Stimulated activated CD4-positive, alpha-beta T cell treated with anti-CD3 and anti-CD28 coated beads, Interleukin-1b, Interleukin-23, amount 100 ng/mL, for 48 hours (primary cell): ENCODE measurements at places on chromosomes 6 and 20.

- no peak for DNase-seq
Observed at GRCh38 chr6:113691260-113691656, 165.9 kb upstream of the MARCKS start.

DNA sequence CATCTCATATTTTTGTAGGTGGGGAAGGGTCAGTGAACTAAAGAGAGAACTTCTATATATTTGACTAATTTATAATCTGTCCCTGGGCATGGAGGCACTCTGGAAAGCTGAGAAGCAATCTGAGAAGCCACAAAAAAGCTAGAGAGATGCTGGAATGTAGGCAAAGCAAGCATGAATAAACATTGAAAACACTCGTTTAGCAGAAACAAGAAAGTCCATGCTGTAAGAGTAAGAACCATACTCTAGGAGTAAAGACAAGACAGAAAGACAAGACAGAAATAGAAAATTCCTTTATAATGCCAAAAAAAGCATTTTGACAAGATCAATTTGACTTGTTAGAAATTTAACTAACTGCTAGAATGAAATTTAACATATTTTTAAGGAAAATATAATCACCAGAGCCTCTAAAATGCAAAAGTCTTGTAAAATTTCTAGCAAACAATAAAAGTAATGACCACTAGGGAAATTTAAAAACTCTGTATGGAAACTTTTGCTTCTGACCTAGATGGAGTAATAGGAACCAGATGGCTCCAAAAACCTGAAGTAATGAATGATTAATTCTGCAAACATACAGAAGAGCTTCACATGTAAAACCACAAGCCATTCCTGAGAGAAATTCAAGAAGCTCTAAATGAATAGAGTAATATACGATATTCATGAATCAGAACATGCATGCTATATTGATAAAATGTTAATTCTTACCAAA lies 625.7 kb upstream of the PTCHD4 start:
- DNase-seq, result no peak

DNA sequence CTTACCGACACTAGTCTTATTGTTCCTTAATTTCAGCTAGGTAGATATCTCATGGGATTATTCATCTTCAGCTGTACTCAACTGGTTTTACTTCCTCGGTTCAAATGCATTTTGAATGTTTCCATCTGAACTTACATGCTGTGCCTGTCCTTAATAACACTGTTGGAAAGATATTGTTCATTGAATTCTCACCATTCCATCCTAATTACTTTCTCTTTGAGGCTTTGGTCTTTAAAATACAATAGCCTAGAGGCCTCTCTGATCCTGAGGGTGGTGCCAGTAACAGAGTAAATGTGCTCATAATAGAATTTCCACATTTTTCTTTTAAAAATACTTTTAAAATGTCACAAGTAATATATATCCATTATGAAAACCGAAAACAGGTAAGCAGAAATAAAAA lies 54.0 kb downstream of the IL20RA start:
- DNase-seq, result no peak

DNA sequence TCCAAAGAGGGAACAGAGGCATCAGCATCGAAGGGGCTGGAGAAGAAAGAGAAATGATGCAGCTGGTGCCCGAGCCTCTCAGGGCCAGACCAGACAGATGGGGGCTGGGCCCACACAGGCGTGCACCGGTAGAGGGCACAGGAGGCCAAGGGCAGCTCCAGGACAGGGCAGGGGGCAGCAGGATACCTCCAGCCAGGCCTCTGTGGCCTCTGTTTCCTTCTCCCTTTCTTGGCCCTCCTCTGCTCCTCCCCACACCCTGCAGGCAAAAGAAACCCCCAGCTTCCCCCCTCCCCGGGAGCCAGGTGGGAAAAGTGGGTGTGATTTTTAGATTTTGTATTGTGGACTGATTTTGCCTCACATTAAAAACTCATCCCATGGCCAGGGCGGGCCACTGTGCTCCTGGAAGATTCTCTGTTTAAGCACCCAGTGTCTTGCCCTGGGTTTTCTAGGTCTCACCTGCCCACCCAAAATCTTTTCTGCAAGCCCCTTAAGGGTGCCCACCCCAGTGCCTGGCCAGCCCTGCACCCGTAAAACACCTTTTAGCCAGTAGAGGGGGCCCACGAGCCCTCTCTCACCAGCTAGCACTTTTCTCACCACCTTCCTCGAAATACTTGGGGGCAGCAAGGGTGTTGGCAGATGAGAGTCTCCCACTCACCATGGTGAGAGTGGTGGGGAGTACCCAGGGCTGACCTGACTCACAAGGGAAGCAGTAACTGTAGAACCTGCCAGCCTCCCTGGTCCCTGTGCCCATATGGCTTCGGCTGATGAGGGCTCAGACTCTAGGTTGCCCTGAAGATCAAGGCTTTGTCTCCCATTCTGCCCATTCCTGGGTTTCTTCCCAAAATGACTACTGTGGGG lies 35.7 kb upstream of the ID1 start:
- DNase-seq, result peak; percentile 56

GRCh38 chr6:170449835-170450753 lies 103.0 kb downstream of the PSMB1 start:
- no peak for DNase-seq

DNA sequence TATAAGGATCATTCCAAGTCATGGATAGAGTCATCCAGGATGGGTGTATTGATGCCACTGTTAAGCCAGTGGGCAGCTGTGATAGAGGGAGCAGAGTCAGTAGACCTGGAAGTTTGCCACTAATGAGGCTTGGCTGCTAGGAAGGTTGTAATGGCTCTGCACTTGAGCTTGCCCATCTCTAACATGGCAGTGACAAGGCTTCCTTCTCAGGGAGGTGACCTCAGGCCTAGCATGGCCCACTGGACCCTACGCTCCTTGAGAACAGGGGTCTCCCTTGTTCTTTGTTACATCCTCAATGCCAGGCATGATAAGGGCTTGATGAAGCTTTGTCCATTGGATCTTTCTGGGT lies 155.1 kb downstream of the CD83 start:
- DNase-seq, result no peak

GRCh38 chr20:45470937-45471336 lies 1.4 kb downstream of the WFDC2 start:
- DNase-seq, result no peak

- DNase-seq, result no peak
Observed at GRCh38 chr20:42173440-42173839, 555.3 kb upstream of the CHD6 start.

GRCh38 chr6:109255946-109256640 lies 126.2 kb downstream of the CD164 start:
- no peak for DNase-seq

DNA sequence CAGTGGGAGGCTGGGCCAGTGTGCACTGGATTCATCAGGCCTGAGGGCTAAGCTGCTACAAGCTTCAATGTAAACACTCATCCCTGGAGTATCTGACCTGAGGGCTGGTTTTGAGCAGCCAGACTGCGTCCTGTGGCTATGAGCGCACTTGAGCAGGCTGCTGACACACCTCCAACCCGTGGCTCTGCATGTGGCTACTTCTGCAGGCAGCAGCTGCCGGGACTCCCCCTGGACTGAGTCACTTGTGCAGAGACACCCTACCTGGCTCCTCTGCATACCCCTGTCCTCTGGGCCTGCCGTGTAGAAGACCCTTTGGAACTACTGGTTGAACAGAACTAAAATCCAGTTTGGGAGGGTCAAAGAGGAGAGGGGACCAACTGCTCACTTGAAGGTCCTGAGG lies 172.0 kb downstream of the SCP2D1 start:
- peak; percentile 4 for DNase-seq

- no peak for DNase-seq
Observed at GRCh38 chr6:167944130-167944529, 53.3 kb upstream of the KIF25 start.

DNA sequence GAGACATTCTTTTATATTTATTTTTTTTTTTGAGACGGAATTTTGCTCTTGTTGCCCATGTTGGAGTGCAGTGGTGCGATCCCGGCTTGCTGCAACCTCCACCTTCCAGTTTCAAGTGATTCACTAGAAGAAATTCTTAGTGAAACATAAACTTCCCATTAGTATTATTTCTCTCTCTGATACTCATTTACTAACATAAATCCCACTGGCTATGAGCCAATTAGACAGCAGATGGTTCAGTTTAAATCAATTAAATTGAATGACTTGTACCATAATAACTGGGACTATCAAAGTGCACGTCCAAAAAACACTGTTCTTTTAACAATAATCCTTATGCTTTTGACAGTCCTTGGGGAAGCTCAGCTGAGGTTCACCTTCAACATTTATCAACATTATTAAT lies 111.2 kb upstream of the PTCHD4 start:
- DNase-seq, result no peak

GRCh38 chr6:130713144-130713543 lies 114.1 kb upstream of the SMLR1 start:
- DNase-seq, result no peak

DNA sequence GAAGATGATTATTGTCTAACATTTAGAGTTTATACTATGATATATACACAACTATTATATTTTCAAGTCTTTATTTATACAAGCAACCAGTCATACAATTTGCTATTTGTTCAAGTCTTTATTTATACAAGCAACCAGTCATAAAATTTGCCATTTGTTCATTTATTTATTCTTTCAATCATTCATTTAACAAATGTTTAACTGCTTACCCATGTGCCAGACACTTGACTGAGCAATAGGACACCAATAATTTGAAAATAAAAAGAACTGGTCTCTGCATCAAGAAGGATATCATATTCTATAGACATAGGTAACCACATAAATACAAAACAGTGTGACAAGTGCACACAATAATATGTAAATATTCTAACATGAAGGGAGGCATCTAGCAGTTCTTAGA lies 20.3 kb downstream of the GRIK2 start:
- no peak for DNase-seq

- no peak for DNase-seq
Observed at GRCh38 chr20:58001946-58002345, 226.5 kb downstream of the ANKRD60 start.

- no peak for DNase-seq
Observed at GRCh38 chr6:30149858-30150550, 11.0 kb downstream of the TRIM10 start.

GRCh38 chr6:147170269-147170668 lies 33.9 kb upstream of the STXBP5 start:
- no peak for DNase-seq

DNA sequence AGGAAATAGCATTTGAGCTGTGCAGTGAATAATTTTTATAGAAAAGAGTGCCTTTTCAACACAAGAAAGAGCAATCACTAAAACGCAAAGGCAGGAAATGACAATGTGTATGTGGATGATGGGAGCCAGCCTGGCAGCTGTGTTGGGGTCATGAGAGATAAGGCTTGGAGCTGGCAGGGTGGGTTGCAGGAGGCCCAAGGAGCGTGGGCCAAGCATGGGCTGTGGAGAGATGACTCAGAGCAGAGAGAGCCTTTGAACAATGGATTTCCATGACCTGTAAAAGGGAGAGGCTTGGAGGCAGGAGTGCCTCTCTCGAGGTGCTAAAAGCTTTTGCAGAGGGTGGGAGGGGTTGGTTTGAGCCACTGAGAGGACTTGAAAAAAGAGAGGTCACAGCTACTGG lies 6.6 kb upstream of the TBC1D7 start:
- no peak for DNase-seq

DNA sequence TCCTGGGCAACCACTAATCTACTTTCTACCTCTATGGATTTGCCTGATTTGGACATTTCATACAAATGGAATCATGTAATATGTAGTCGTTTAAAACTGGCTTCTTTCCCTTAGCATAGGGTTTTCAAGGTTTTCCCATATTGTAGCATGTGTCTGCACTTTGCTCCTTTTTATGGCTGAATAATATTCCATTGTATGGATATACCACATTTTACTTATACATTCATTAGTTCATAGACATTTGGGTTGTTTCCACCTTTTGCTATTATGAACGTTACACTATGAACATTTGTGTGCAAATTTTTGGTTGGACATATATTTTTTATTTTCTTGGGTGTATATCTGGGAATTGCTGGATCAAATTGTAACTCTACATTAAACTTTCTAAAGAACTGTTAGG lies 600.4 kb upstream of the NOX3 start:
- DNase-seq, result no peak

- DNase-seq, result no peak
Observed at GRCh38 chr6:110476046-110476849, at the start of gene SLC22A16. TSS of gene SLC22A16 (minus strand) at chr6:110476613. CDS start at chr6:110476574, 39 bp downstream.

DNA sequence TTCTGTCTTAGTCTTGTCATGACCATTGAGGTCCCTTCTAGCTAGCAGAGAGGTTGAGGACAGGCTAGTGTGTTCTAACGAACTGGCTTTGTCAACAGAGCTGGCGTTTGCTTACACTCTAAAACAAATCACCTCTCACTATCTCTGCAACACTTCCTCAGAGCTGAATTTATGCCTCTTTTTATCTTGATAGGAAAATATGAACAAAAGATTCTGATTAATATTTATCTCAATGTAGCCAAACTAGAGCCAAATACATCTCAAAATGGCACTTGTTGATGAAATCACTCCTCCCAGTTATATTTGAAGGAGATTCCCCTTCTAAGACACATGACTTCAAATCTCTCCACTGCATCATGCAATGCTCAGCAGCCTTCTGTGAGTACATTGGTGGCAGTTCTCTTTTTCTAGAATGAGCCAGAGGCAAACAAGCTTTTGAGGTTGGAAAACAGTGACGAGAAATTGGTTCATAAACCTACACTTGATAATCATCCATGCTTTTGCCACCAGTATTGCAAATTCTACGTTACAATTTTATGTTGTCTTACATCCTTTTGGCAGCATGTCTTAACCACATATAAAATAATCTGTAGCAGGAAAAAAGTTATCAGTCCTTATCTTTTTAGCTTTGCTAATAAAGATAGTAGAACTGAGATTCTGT lies 615.7 kb upstream of the CITED2 start:
- no peak for DNase-seq

DNA sequence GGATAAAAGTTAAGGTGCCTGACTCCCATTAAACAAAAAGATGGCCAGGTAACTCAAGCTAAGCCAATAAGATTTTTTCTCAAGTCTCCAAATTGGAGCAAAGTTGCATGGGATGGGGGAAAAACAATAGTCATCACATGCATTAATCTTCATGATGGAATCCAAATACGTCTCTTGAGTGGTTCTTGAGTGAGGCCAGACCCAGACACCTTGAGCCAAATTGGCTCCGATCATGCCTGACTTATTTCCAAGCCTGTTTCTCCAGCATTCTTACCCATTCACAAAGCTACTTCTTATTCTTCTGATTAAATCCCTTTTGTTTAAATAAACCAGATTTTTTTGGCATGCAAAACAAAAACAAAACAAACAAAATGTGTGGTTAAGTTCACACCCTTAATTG lies 420.3 kb upstream of the NRSN1 start:
- no peak for DNase-seq

- DNase-seq, result no peak
Observed at GRCh38 chr6:36779227-36779626, 60.0 kb downstream of the CPNE5 start.

DNA sequence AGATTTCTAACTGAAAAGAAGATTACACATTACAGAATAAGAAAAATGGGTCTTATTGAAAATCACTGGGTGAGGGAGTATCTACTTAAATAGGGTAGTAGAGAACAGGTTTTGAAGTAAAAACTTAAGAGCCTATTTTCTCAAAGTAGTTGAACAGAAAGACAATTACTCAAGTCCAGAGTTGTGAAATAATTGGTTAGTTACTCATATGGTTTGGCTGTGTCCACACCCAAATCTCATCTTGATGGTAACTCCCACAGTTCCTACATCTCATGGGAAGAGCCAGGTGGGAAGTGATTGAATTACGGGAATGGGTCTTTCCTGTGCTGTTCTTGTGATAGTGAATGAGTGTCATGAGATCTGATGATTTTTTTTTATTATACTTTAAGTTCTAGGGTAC lies 1035.3 kb upstream of the GJE1 start:
- no peak for DNase-seq
